RWPE1 (cell line): ENCODE measurements at places on chromosomes 3 and 15.

- no peak for DNase-seq
Measured at GRCh38 chr3:195956577-195956976, 48.2 kb upstream of the TNK2 start.

- DNase-seq = no peak
Measured at GRCh38 chr3:56291244-56291680, 177.0 kb downstream of the ERC2 start.

GRCh38 chr3:107221856-107222255 is 155.4 kb upstream of the CCDC54 start:
- DNase-seq = no peak

- no peak for DNase-seq
Measured at GRCh38 chr15:60733196-60733595, 254.3 kb upstream of the ICE2 start.

DNA sequence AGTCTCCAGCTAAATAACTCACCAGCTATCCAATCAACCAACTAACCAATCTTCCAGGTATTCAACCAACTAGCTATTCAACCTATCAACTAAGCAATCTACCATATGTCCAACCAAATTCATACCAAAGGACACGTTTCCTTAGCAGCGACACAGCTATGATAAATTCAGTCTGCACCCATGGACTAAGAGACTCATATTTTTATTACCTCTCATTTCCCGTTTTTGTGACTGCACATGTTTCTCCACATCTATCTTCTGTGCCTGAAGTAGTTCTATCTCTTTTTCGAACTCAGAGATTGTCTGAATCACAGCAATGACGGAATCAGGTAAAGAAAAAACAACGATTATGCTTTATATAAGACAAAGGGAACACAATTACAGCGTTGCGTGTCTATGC is 34.0 kb upstream of the GNB5 start:
- DNase-seq = no peak

- no peak for DNase-seq
Measured at GRCh38 chr15:28931828-28932227, 46.1 kb downstream of the APBA2 start.
